Brain (organoid and tissue), 16 donors: ENCODE measurements at places on chromosomes 2 and 18.

GRCh38 chr2:173307293-173307692, 47.4 kb upstream of the CDCA7 start:
- DNase-seq: peak; percentile 9

GRCh38 chr2:132814651-132815050, 144.6 kb upstream of the LYPD1 start:
- DNase-seq: no peak

DNA sequence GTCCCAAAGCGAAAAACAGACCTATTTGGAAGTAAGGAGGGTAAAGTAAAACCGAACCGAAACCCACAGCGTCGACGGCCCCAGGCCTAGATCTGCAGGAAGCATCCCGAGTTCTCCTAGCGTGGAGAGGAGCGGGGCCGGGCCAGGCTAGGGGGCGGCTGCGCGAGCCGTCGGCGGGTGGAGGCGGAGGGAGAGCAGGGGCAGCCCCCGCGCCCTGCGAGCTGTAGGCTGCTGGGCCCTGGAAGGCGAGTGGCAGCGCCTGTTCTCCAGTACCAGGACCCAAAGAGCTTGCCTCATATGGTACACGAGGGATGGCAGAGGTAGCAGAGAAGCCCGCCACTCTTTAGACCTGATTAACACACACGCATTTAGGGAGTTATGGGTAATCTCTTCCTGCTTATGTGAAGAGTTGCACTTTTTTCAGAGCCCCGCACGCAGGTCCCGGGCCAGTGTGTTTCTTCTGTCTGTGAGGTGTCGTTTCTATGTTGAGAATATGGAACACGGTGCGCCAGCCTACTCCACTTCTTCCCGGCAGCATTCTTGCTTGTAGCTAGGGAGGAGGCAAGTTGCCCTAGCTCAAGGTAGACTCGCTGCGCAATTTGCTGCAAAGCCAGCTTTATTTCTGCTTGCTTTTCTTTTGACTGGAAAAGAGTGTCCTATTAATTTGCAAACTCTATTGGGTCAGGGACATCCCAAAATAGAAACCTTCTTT, 71.1 kb downstream of the ARHGEF33 start:
- DNase-seq: no peak

GRCh38 chr18:11500153-11501122, 109.0 kb upstream of the SLC35G4 start:
- no peak for DNase-seq

- no peak for DNase-seq
These were observed 90.1 kb downstream of the MALT1 start for GRCh38 chr18:58761241-58761969.

DNA sequence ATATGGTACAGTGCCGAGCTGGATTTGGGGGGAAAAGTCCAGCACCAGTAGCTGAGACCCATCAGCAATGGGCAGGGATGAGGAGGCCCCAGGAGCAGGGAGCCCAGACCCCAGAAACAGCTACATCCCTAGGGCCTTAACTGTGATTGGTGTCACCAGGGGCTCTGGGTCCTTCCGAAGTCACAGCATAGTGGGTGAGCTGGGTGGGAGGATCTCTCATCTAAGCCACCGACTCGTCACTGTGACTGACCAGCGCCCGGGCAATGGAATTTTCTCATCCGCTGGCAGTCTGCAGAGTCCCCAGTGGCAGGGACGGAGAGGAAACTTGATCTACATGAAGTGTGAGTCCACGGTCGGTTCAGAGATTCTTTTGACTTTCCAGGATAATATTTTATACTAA, 186.5 kb downstream of the SH3BP4 start:
- no peak for DNase-seq

DNA sequence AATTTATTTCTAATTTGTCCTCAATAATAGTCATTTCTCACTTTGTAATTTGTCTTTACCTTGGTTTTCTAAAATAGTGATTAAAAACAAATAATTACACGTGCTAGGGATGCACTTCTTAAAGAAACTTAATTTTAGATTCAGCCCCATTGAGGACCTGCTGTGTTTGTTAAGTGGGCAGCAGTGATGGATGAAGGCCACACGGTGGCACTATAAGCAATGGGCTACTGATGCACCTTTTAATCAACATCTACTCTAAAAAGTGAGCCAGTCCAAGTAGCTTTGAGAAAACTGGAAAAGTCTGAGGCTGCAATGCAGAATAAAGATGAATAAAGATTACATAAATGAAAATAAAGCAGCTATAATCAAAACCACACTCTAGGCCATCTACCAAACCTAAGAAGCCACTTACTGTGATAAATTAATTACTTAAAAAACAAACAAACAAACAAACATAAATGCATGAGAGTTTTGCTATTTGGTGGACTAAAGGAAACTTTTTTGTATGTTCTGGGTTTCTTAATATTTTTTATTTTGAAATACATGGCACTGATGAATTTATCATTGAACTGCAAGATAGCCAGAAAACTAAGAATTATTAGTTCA, 89.3 kb downstream of the PDE11A start:
- DNase-seq: peak; percentile 36

DNA sequence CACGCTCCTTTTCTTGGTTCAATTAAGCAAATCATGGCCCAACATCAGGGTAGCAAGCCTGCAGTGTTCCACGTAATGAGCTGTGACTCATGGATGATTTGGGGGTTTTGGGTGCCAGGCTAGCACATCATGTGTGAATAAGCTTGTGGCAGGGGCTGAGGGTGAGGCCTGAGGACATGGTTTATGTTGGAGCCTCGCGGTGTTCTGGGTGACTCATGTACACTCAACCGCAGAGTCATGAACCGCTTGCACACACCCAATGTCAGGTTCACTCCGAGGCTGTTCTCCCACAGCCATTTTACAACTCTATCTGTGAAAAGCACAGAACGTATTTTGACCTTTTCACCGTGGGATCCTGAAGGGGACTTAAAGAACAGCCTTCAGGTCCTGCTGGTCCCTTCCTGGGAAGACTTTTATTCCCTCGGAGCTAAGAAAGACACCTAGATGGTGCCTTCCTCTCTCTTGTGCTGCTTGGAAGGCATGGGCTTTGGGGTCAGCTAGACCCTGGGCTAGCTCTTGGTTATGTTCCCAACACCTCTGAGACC, 139.9 kb upstream of the ZEB2 start:
- DNase-seq: no peak

DNA sequence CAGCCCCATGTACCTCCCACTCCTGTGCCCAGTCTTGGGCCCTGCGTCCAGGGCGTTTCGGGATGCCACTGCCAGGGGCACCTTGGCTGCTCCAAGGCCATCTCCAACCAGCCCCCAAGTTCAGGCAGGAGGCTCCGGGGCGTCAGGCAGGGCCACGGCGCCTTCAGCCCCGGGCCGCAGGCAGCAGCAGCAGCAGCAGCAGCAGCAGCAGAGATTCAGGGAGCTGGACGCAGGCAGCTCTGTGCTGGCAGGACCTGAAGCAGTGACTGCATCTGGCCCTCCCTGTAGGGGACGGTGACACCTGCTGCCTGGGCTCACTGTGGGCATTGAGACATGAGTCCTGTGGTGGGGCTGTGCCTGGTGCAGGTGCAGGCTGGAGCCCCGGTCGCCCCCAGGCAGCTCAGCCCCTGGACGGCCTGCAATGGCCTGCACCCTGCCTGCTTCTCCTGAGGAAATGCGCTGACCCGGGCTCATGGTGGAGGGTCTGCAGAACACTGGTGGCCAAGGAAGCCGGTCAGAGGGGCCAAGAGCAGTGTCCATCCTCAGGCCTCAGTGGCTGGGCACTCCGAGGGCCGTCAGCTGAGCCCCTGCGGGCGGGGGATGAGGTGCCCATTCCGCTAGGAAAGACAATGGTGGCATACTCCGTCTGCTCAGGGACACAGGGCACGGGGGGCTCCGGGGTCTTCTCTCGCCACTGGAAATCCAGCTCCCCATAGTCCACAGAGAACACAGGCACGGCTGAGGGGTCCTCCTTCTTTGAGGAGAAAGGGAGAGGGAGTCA, 8.0 kb downstream of the PDCD1 start:
- no peak for DNase-seq

DNA sequence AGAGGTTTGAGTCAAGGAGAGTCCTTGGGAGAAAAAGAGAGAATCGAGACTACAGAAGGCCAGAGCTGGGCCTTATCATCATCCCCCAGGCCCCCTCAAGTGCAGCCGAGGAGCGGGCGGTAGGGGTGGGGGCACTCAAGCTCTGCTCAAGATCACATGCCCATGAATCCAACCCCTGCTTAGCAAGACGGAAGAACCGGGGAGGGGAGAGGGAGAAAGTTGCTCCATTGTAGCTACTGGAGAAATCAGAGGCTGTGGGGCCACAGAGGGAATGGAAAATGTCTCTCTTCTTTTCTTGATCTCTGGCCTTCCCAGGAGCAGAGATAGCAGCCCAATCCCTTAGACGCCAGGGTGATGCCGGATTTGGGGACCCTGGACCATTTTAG, 14.6 kb downstream of the SLC4A3 start:
- no peak for DNase-seq

DNA sequence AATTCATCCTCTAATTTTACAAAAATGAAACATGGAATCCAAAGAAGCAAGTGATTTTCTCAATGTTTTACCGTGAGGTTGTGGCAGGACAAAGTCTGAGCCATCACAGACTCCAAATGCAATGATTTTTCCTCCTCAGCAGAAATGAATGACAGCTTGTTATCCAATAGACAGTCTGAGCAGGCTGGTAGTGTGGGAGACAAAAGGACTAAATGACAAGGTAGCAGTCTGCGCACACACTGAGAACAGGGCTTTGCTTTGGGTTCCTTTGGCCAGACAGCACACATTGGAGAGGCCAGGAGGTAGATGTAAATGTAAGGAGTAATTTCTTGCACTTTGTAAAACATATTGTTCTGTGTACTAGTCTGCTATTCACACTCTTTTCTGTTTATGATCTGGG, 50.3 kb upstream of the RGPD4 start:
- no peak for DNase-seq

DNA sequence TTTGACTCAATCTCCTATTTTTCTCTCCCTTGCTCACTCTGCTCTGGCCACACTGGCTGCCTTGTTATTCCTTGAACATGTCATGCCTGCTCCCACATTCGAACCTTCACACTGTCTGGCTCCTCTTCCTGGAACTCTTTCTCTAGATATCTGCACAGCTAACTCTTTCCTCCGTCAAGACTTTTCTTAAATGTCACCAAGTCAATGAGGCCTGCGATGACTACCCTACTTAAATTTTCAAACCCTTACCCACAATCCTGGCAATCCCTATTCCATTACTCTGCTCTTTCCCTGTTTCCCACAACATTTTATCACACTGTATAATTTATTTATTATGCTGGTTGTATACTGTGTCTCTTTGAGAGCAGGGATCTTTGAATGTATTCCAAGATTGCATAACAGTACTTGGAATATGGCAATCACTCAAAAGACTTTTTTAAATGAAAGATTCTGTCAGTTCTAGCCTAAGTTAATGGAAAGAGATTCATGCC, 206.2 kb downstream of the SRBD1 start:
- no peak for DNase-seq

DNA sequence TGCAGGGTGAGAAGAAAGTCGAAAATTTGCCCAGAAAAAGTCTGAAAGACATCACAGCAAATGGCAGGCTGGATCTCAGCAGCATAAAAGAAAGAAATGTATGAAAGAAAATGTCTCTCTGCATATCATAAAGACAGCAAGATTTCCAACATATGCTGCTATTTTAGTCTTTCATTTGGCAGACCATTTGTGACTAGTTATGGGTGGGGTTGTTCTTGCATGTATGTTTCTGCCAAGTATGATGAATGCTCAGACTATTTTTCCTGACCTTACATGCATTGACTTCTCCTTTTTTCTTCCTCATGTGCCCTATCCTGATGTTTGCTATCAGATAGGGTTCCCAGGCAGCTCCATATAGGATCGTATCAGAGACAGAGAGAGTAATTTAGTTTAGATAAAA, 58.5 kb upstream of the PARD3B start:
- peak; percentile 98 for DNase-seq

DNA sequence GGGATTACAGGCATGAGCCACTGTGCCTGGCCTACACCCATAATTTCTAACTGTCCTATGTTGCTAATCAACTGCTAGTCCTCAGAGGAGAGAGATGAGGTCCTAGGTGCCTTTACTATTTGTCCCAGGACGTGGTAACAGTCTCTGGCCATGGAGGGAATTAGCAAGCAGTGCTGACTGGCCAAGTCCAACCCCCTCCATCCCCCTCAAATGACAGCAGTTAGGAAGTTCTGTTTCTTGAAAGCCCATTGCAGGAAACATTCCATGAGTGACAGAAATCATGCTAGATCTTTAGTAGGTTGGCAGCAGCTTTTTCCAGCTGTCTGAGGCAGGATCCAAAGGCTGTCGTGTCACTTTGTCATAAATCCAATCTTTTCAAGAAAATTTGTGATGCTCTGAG, 55.7 kb upstream of the REL start:
- no peak for DNase-seq

GRCh38 chr2:7523481-7524120, 606.4 kb downstream of the RNF144A start:
- DNase-seq: no peak

GRCh38 chr18:22865354-22866116, 67.6 kb upstream of the RBBP8 start:
- no peak for DNase-seq

GRCh38 chr18:8741532-8741931, 36.2 kb downstream of the MTCL1 start:
- peak; percentile 74 for DNase-seq

- DNase-seq: no peak
These were observed 81.8 kb upstream of the RBMS1 start for GRCh38 chr2:160575368-160575767.

DNA sequence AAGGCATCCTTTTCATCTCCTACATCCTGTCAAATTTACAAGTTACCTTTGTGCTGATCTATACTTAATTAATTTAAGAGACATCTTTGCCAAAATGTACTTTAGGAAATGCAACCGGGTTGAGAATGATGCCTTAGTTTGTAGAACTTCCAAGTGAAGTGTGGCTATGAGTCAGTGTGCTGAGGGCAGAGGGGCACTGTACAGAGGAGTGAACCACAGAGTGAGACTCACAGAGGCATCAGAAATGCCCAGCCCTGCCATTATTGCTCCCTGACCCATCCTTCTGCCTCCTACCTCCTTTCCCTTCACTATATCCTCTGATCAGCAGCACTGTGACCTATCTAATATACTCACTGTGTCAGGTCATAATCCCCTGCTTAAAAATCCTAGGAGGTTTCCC, 320.1 kb downstream of the LRRTM1 start:
- no peak for DNase-seq

DNA sequence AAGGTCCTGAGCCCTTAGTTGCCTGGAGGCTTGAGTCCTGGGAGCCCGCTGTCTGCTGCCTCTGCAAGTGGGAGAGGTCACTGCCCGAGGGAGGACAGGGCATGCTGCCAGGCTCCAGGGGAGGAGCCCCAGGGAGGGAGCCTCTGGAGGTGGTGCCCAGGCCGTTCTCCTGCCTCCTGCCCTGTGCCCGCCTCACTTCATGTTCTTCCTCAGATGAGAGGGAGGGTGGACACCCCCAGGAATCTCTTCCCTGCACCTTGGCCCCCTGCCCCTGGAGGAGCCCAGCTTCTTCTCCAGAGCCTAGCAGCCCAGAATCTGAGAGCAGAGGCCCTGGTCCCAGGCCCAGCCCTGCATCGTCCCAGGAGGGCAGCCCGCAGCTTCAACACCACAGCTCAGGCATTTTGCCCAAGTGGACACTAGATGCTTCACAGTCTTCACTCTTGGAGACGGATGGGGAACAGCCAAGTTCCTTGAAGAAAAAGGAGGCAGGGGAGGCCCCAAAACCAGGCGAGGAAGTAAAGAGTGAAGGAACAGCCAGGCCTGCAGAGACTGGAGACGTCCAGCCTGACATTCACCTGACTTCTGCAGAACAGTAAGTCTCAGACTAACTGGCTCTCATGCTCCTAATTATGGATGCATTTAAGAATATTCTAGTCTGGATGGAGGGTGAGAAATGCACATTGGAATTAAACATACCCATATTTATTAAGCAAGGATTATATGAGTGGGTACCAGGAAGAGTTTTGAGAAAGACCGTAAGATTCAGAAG, 12.1 kb downstream of the PSD4 start:
- DNase-seq: no peak
